ENCODE measurements at places on chromosomes 6 and 20.
A peak's percentile ranks its signal among the peaks of the same experiment; 100 is the strongest.

DNA sequence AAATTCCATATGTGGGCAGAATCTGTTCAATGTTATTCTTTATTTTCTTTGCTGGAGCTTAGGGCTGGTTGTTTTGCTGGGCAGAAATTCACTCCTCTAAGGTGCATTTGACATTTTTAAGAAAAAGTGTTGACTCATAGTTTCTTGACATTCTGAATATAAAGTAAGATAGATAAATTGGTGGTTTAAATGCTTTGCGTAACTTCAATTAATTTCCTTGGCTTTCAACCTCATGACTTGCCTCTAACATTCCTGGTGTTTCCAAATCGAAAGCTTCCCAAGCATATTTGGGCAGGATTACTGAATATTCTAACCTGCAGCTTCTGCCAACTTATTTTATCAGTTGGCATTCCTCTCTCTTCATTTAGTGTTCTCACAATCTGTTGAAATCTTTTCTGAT lies 718.7 kb upstream of the ADGRB3 start:
- no peak for DNase-seq

DNA sequence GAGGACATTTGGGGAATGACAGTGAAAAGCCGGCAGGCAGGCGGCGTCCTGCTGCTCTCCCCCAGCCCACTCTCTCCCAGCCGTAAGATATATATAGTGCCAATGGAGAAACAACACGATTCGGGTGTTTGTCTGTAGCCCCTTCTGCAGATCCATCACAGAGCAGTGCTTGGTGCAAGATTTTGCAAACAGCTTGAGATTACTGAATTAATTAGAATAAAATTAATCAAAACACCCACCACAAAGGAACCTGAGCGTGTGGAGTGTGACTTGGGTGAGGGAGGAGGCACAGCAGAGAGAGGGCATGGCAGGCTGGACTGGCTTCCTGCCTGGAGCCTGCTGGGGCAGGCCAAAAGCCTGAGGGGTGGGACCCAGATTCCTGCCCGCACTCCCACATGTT lies 28.8 kb upstream of the CCDC167 start:
- DNase-seq, result no peak

GRCh38 chr20:14412065-14412681 lies 74.8 kb upstream of the FLRT3 start:
- no peak for DNase-seq

DNA sequence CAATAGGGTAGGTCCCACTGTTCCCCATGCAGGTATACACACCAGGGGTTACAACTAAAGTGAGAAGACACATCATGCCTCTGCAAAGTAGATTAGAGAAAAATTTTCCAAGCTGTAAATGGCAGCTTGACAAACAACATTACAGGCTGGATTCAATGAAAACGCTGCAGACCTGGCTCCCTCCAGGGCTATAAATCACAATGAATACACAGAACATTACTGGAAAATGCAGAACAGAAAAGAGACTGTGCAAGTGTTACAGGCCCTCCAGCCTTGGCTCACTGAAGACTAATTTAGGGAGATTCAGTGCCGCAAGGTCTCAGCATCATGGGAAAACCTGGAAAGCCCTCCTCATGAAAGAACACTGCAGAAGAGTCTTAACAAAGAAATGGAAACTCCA lies 207.8 kb downstream of the KHDC1L start:
- no peak for DNase-seq

DNA sequence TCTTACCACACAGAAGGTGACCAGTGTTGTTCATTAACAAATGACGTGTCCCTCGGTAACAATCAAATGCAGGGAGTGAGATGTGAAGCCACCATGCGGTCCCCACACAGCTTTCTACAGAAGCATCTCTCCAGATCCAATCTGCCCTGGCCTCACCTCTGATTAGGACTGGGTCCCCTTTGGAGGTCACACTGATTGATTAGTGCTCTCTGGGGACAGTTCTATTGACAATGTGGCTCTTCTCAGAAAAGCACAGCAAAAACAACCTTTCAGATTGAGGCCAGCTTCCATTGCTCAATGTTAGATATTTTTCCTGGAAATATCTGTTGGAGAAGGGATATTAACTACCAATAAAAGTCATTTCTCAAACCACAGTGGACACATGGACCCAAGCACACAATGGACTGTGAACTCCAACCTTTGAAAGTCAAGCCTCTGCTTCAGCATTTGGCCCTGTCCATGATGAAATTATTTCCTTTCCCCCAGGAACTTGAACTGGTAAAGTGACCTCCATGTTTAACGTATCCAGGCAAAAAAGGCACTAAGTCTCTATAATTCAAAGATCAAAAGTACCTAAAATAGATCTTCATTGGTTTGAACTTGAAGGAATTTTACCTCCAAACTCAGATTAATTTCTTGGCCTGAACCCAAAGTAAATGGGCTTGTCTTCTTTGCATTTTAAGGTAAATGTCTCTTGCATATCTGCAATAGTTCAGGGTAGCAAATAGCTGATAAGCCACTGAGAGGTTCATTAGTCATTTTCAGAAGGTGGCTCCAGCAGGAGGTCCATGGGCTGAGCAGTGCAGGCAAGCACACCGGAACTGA lies 118.5 kb downstream of the FOXA2 start:
- DNase-seq, result no peak

DNA sequence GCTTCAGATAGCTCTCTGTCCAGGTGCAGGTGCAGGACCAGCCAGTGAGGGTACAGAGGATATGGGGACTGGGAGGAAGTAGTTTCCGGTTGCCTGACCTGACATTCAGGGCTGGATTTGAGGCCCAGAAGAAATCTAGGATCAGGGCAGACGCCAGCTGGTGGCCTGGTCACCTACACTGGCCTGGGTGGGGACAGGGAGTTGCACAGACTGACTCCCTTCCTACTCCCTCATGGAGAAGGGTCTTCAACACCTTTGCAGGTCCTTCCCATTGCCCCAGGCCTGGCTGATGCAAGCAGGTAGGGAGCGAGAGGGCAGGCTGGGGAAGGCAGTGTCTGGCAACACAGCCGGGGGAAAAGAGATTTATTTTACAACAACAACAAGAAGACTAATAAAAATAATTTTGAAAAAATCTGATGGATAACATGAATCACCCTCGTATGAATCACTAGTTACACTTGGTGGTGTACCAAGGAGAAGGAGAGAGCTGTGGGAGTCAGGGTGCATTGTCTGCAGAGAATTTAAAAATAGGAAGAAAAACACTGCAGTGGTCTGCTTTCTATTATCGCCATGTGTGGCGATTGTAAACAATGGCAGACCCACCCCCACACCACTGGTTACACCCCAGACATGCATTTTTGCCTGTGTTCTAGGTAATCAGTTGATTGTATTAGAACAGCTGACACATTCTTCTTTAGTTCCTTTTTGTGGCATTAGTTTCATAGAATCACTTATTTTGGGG lies 62.3 kb upstream of the SNX9 start:
- no peak for DNase-seq

- no peak for DNase-seq
These were observed 9.6 kb upstream of the BEND3 start for GRCh38 chr6:107124934-107125348.

- no peak for DNase-seq
These were observed 3.0 kb upstream of the SFTA2 start for GRCh38 chr6:30935018-30935417.

DNA sequence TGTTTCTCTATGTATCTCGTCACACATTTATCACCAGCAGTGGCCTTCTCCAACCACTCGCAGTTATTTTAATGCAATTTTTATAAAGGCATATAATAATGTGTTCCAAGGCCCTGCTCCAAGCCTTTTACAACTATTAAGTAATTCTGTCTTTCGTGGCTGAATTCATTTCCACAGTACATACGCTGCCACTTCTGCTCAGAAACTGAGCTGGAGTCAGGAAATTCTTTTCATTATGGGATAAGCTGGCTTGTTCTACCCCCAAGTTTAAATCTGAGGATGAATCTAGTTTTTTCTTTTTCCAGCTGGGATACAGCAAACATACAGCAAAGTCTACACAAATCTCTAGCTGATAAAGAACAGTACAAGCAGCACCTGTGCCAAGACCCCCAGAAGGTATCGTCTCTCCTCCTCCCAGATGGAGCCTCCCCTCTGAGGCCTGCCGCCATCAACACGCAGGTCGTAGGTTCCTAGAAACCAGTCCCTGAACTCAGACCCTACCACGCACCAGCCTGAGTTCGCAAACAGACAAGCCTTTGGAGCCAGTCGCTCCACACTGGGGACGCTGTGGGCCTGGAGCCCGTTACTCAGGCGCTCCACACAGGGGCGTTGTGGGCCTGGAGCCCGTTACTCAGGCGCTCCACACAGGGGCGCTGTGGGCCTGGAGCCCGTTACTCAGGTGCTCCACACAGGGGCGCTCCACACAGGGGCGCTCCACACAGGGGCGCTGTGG lies 263.5 kb downstream of the THBS2 start:
- DNase-seq, result no peak

- no peak for DNase-seq
These were observed 40.1 kb downstream of the ADNP start for GRCh38 chr20:50891138-50891537.

- no peak for DNase-seq
These were observed 204.6 kb downstream of the NKAIN2 start for GRCh38 chr6:124008000-124008987.

GRCh38 chr6:113762641-113763040 lies 94.5 kb upstream of the MARCKS start:
- no peak for DNase-seq

GRCh38 chr20:41358717-41359116 lies 7.9 kb downstream of the EMILIN3 start:
- no peak for DNase-seq

DNA sequence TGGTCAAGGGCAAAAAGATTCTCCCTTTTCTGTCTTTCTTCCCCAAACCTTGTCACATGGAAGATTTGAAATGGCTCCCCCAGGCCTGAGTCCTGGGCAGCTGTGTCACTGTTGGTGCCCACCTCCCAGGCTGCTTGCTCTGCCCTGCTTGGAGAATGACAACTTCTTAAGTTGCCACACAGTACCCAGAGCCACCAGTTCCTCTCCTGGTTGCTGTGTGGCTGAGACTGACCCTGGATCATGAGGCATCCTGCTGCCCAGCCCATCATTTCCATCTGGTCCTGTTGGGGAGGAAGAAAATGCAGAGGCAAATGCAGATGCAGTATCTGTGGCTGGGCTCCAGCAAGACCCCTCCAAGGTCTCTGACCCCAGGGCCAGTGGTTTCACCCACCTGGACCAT lies 113.7 kb downstream of the PHACTR3 start:
- DNase-seq, result no peak

DNA sequence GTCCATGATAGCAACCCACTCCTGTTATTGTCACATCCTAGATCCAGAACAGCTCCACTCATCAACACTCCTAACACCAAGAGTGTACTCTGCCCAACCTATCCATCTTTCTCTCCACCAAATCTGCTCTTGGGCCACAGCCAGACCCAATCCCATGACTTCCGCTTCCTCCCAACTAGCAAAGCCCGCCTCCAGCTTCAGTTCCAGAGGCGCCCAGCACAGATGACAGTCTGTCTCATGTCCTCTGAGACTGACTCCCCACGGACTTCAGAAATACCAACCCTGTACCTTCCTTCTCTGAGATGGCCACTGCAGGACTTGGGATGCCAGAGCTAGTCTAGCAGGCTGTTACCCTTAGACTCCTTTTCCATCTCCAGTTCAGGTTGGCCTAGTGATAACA lies 48.6 kb downstream of the DTNBP1 start:
- DNase-seq, result no peak

DNA sequence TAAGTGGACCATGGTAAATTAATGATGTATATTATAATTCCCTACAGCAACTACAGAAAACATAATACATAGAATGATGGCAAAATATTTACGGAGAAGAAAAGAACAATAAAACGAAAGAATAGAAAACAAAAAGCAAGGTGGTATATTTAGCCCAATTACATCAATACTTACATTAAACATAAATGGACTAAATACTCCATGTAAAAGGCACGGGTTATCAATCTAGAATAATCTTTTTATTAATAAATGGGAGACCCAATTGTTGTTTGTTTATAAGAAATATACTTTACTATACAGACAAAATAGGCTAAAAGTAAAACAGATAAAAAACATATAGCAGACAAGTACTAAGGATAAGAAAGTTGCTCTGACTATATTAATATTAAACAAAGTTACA lies 137.2 kb downstream of the TASP1 start:
- no peak for DNase-seq

DNA sequence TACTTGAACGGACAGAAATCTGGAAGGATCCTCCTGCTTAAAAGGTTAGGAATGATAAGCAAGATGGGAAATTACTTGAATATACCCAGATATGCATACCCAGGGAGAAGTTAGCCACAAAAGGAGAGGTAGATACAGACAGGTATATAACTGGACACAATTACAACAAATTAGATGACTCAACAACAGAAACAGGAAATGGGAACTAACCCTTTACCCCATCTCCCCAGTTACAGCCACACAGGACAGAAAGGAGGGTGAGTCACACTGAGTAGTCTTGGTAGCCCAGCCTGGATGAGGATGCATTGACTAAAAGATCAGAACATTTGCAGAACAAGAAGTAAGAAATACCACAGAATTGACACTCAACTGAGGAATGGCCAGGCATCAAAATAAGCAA lies 61.2 kb downstream of the C6orf52 start:
- DNase-seq, result no peak

- no peak for DNase-seq
These were observed 344.9 kb upstream of the JAG1 start for GRCh38 chr20:11018668-11019170.

- DNase-seq, result no peak
These were observed 229.0 kb downstream of the FOXC1 start for GRCh38 chr6:1838604-1839213.

GRCh38 chr6:34152042-34152524 lies 6.2 kb upstream of the GRM4 start:
- no peak for DNase-seq

DNA sequence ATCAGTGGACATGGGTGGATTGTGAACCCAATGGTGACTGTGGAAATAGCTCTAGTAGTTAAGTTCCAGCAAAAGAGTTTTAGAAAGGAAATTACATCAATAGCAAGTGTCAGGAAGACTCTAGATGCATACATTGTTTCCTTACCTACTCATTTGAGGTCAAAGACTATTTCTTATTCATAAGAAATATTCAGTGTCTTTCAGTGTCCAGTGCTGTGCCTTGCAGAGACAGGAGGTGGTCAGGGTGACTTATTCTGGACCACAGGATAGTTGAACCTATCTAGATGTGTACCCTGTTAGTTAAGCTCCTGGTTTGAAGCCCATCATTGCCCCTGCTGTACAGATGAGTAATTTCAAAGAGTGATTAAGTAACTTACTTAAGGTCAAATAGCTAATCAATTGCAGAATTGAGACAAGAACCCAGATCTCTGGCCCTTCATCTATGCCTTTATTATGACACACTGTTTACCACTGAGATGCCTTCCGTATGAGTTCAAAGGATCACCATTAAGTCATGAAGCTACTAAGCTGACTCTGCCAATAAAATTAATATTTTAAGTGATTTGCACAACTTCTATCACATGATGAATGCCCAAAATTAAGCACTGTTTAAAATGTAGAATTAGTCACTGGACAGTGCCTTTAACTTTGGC lies 136.1 kb downstream of the PDSS2 start:
- DNase-seq, result no peak

GRCh38 chr20:50385733-50386640 lies 124.2 kb upstream of the PTPN1 start:
- DNase-seq, result peak; percentile 35

Data from activated T-cell treated with anti-CD3 and anti-CD28 coated beads for 48 hours (primary cell).